AG10803 (cell line): ENCODE measurements at places on chromosomes 6 and 20.

GRCh38 chr20:46802722-46803121, 91.9 kb upstream of the EYA2 start:
- no peak for DNase-seq

DNA sequence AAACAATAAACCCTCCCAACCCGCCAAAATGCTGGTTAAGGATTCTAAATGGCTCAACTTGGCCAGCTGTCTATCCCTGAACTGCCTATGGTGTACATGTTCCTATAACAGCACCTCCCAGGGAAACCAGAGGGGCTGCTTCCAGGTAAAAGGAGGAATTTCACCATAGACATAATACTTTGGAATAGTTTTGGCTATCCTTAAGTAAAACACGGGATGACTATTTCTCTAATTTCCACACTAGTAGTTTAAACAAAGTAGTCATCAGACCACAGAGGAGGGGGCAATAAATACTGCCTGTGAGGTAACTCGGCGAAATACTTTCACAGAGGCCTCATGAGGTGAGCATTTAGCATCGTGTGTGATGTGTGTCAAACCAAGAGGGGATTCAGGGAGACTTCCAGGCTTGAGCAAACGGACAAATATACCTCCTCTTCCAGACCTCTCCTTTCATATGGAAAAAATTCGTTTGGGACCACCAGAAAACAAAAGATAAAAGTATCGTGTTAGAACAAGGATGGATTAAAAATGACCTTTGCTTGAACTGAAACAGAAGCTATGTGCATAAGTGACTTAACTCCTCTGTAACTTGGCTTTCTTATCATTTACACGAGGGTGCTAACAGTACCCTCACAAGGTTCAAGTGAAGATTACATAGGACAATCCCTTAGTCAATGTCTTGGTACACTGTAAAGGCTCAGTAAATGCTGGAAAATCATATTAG, 1.0 kb upstream of the XRN2 start:
- no peak for DNase-seq

- DNase-seq: no peak
These were observed 1102.8 kb upstream of the GJE1 start for GRCh38 chr6:141029908-141030307.

DNA sequence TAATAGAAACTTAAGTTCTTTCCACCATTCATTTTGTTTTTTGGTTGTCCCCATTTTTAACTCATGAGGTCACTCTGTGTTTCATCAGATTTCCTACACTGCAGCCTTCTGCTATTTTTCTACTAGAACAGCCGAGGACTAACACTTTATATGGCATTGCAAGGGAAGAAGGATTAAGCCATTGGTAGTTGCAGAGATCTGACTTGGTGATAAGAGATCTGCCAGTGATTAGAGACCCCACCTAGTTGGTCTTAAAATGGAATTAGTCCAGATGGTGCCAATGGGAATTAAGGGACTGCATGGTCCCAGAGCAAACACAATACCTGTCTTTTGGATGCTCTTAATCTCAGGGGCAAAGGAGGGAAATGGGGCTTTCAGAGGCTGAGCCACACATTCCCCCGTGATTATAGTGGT, 125.5 kb upstream of the TMEM170B start:
- DNase-seq: peak; percentile 67

DNA sequence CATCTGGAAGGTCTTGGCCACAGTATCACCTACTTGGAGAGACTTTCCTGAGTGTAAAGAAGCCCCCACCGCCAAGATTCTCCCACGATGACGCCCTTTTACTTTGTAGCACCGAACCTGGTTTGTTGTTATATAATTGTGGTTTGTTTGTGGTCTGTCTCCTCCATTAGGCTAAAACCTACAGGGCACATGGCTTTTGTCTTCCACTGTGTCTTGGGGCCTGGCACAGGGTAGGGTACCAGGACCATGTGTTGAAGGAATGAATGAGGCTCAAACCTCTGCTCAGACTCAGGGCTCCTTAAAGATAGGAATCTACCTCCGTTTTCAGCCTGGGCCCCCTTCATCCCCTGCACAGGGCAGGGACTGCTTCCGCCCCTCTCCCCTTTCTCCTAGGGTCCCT, 59.4 kb upstream of the CCDC167 start:
- DNase-seq: no peak

- no peak for DNase-seq
These were observed 57.1 kb upstream of the HDDC2 start for GRCh38 chr6:125358898-125359297.

GRCh38 chr6:13846841-13847240, 32.5 kb upstream of the MCUR1 start:
- DNase-seq: no peak

- no peak for DNase-seq
These were observed 37.4 kb downstream of the PXDC1 start for GRCh38 chr6:3714111-3714510.

GRCh38 chr6:43708860-43709653, 21.5 kb upstream of the MRPS18A start:
- DNase-seq: peak; percentile 81

- no peak for DNase-seq
These were observed at the start of gene RAET1E for GRCh38 chr6:149897855-149898744. TSS of gene RAET1E (minus strand) at chr6:149898113. CDS start at chr6:149890901, 7,212 bp downstream.

GRCh38 chr6:51640021-51640420, 447.4 kb downstream of the PKHD1 start:
- no peak for DNase-seq

GRCh38 chr6:85421181-85421580, 28.7 kb upstream of the NT5E start:
- peak; percentile 47 for DNase-seq

DNA sequence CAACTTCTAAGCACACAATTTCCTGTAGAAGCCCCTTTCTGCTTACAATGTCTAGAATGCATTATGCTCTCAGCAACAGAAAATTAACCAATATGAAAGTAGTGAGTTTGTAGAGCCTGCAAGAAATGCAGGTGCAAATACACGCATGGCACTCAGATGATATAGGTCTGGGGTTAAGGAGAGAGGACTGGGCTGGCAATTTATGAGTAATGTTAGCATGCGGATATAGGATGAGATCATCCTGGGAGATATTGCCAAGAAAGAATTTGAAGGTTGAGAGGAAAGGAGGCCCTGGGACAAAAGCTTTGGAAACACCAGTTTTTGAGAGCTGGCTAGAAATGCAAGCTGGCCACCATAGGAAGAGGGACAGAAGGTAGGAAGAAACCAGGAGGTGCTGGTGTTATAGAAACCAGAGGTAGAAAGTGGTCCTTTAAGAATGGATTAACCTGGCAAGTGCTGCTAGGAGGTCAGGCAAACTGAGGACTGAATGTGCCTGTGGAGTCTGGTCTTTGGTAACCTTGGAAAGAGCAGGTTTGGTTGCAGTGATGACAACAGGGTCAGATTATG, 183.2 kb upstream of the MYLIP start:
- peak; percentile 34 for DNase-seq

DNA sequence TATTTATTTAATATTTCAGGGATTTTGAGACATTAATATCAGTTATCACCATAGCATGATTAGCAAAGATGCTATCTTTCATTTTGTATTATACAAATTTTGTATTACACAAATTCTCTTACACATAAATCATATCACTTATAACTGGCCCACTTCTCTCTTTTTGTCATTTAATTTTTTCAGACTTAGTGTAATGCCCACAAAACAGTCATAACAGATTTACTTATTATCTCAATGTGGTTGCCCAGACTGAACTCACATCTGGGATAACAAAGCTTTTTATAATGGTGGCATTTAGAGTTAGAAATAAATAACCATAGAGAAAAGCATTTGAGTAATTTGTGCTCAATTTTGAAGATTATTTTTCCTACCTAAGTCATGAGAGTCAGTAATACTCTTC, 148.3 kb downstream of the TFAP2B start:
- DNase-seq: no peak

GRCh38 chr6:28673787-28674671, 148.3 kb downstream of the GPX5 start:
- peak; percentile 64 for DNase-seq

DNA sequence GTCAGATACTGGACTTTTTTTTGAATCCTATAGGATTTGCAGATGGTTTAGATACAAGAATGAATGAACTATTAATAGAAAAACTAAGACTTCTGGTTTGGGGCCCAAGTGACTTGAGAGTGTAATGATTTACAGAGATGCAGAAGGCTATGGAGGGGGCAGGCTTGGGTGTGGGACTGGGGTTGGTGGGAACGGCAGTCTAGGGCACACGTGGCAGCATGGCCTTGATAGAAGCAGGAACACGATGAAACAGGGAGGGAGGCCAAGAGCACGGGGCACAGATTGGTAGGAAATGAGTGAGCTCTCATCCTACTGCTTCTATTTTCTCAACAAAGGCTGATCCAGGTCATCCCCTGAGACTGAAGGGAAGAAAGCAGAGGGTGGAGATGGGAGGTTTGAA, 3.4 kb upstream of the UST start:
- no peak for DNase-seq

GRCh38 chr6:34246563-34247391, 2.0 kb downstream of the SMIM29 start:
- no peak for DNase-seq

DNA sequence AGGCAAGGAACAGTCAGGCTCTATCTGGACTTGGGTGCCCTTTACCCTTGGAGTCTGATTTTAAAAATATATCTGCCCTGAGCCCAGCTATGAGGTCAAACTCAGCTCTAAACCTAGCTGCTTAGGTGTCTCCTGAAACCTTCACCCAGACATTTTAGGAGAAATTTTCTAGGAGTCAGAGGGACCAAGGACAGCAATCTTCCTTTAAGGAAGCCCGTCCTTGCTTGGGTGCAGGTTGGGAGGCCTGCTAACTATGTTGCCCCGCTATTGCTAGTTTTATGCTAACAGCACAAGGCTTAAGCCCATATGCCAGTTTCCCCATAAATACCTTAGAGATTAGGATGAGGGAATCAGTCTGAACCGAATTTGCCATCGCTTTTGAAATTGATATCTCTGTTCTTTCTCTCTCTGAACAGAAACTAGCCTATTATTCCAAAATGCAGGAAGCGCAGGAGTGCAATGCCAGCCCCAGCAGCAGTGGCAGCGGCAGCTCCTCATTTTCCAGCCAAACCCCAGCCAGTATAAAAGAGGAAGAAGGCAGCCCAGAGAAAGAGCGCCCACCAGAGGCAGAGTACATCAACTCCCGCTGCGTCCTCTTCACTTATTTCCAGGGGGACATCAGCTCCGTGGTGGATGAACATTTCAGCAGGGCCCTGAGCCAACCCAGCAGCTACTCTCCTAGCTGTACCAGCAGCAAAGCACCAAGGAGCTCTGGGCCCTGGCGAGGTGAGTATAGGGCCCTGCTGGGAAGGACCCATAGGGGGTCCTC, 2.6 kb downstream of the VGLL2 start:
- DNase-seq: no peak

DNA sequence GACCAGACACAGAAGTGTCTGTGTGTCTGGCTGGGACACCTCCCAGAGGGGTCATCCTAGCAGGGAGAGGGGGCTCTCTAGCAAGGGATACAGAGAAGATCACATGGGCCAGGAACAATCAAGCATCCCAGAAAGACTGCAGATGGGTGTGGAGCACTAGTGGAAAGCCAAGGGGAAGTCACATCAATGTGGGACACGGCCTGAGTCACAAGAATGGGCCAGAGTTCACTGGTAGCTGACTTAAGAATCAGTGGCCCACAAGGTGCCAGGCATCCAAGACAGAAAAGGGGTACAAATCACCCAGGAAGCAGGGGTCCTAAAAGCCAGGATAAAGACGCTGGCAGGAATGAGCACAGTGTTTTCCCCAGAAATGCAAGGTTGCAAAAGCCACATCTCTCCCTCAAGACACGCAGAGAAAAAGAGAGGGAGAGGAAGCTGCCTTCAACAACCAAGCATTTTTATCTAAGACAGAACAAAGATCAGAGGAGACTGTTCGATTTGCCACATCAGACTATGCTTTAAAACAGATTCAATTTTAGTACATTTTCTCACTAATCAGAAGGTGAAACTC, 113.6 kb upstream of the DST start:
- no peak for DNase-seq

DNA sequence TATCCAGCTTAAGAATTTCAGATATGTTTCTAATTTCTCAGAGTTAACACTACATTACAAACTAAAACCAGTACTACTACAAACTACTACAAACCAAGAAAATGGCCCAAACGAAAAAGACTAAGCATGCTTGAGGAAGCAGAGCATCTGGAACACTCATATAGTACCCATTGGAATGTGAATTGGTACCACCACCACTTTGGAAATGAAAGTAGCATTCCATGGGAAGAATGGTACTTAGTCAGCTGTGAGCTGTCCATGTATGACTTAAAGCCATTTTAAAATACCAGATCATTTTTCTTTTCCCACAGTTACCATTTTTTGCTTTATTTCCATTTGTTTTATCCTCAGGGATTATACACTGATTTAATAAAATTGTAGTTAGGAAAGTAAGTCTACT, 30.5 kb downstream of the FBXO9 start:
- DNase-seq: peak; percentile 62

DNA sequence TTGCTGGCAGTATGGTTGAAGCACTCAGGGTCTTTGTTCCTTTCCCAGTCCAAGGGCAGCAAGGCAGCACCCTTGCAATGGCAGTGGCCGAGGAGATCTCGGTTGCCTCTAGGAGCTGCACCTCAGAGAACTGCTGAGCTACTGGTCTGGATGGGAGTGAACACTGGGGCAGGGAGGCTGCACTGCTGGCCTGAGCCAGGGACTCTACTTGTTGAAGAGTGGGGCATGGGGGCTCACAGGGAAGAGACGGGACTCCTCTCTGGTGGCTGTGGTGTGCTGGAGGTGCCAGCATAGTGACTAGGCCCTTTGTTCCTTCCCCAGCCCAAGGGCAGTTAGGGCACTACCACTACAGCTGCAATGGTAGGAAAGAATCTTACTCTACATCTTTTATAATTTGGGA, 203.0 kb downstream of the ZDHHC14 start:
- DNase-seq: no peak

DNA sequence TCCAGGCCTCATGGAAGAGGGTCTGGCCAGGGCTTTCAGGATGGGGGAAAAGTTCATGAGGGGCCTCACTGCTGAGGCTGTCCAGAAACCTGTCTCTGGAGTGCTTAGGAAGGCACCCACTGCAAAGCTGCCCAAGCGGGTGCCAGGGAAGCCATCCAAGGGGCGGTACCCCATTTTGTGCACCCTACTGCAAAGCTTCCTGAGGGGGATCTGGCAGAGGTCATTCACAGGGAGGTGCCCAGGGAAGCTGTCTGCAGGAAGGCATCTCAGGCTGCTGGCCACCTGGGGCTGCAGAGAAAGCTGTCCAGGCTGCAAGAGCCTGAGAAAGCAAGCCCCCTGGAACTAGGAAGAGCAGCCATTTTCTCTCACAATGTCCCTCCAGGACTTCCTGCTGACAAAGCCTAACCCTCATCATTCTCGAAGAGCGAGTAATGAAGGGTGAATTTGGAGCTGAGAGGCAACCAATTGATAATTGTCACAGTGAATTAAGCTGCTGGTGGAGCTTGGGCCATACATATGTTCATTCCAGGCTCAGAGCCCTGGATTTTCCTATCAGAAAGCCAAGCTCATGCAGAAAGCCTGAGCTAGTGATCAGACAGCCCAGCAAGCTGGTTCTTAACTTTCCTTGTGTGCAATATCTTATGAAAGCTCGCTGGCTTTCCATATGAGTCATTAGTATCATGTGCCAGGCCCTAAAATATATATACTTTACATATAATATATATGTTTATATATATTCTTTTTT, 62.2 kb upstream of the SLC22A16 start:
- DNase-seq: no peak

- no peak for DNase-seq
These were observed 111.8 kb downstream of the HAO1 start for GRCh38 chr20:7828437-7828836.

GRCh38 chr20:63292292-63292701, 689 bp upstream of the COL20A1 start:
- no peak for DNase-seq
